ENCODE measurements at places on chromosomes 5 and 9.

GRCh38 chr5:89606939-89607534 lies 724.1 kb upstream of the MEF2C start:
- DNase-seq, result no peak

DNA sequence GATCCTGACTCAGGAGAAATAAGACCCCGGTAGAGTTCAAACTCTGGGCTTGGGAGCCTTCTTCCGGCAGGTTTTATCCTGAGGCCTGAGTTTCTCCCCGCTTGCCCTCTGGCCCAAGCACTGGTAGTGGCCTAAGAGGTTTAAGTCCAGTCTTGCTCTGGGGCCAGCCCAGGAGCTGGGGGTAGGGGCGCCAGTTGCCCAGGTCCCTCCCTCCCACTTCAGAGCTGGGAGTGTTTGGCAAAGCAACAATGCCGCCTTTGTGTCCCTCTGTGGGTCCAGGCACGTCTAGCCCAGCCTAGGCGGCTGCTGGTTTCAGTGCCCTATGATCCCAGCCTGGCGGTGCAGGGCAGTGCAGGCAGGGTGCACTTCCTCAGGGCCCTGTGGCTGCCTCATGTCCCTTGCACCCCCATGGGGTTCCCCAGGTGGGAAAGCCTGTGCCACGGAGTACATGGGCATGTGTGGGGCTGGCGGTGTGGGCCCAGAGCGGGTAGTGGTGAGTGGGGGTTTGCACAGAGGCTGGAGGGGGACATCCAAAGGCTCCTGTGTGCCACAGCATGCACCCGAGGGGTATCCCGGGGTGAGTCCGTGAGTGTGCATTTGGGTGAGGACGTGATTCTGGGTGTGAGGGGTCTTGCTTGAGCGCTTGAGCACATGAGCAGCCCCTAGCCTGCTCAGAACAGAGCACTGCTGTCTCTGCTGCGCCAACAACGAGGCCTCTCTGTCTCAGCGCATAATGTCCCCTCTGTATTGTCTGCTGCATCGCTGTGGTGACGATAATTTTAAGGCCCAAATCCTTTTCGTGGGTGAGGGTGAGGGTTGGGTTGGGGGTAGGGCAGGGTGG lies 61.7 kb upstream of the PSD2 start:
- DNase-seq, result no peak

GRCh38 chr5:139371482-139372435 lies 11.3 kb downstream of the SLC23A1 start:
- no peak for DNase-seq

DNA sequence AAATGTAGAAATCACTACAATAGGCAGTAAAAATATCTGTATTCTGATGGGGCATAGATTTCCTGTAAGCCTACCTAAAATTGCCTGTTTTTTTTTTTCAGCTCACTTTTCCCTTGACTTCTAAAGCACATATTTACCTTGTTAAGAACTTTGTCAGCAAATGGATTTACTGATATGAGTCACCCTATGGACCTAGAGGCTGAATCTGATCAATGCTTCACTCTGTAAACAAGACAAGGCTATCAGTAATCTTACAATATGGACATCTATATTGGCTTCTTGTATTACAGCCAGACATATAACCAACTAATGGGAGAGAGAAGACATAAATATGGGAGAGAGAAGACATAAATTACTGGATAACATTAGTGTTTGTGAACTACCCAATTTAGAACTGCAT lies 792.7 kb upstream of the CHD1 start:
- DNase-seq, result no peak

GRCh38 chr9:133734590-133735414 lies 3.4 kb downstream of the SARDH start:
- DNase-seq, result no peak

DNA sequence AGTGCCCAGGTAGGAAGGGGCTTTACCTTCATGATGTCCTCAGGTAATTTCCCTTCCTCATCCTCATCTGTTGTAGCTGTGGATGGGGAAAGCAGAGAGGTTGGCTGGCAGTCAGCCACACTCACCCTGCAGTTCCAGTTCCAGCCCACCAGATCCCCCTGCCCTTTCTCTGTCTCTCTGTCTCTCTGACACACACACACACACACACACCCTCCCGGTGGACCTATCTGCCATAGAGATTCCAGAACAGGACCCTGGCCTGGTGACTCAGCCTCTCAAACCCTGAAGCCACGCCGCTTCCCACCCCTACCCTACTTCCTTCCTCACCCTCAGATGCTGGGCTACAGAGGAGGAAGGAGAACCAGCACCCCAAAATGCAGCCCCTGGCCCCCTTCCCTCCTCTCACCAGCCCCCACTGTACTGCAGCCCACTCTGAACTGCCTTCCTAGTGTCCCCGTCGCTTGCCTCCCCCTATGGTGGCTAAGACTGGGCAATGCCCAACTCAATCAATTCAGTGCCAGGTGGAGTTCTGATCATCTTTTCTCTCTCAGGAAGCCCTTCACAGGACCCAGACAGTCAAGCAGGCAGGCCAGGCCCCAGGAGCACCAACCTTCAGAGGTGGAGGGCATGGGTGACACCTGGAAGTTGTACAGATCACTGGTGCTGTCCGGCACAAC lies 4.8 kb downstream of the IRF1 start:
- no peak for DNase-seq

- DNase-seq, result no peak
Measured at GRCh38 chr5:77946381-77947040, 170.4 kb upstream of the TBCA start.

DNA sequence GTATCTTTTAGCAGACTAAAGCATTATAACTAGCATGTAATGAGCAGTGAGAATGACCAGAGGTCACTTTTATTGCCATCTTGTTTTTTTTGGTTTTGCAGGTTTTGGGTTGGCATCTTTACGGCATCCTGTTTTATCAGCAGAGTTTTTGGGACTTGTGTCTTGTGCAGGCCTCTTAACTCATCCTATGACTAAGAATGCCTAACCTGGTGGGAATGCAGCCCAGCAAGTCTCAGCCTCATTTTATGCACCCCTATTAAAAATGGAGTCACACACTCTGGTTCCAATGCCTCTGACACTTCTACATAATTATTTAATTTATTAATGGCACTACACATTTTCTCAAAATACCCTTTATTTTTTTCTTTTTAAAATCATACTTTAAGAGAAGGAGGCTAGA lies 726.5 kb upstream of the RIOK2 start:
- DNase-seq, result no peak

All from NCI-H1092 (cell line).